HT1080 (cell line): ENCODE measurements at places on chromosomes 13 and 19.

GRCh38 chr19:18153556-18154134 lies 682 bp downstream of the PIK3R2 start:
- no peak for DNase-seq

GRCh38 chr13:31775148-31775547 lies 35.8 kb downstream of the RXFP2 start:
- DNase-seq, result no peak

DNA sequence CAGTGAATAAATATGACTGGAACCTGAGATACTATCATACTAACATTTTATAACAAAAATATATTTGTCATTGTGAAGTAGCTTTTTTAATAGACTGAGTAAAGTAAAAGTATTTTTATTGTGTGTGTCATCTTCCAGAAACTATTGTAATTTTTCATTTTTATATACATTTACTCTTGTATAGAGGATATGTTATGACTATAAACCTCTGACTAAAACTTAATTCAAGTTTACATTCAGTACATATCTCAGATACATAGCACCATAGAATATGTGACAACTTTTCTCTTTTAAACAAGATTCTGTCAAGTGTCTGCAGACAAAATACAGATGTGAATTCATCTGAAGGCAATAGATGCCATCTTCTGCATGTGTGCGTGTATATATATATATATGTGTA lies 704.3 kb downstream of the SLITRK1 start:
- DNase-seq, result no peak

- DNase-seq, result no peak
Measured at GRCh38 chr13:75704927-75705288, 68.8 kb downstream of the LMO7 start.

- peak; percentile 21 for DNase-seq
Measured at GRCh38 chr13:46648166-46648607, 95.2 kb downstream of the LRCH1 start.
